A172 (cell line): ENCODE measurements at places on chromosomes 4 and X. TPM values are rescaled to one million over a fixed set of nuclear protein-coding genes. Genes with fewer than 3 reads are reported as not detected.

The KCNE5 gene
- not detected in 2 replicates for total RNA-seq

The SNCA gene
- total RNA-seq = not detected in 2 replicates

The FSTL5 gene
- 29.3 and 30.1 TPM in 2 replicates for total RNA-seq

The KIAA1210 gene
- 0.10 TPM in 1 of 2 replicates, not detected in the other for total RNA-seq

The ATP1B4 gene
- total RNA-seq = not detected in 2 replicates

The MAGEB17 gene
- 0.55 TPM in 1 of 2 replicates, not detected in the other for total RNA-seq

The MAGEA2B gene
- 0.77 TPM in 1 of 2 replicates, not detected in the other for total RNA-seq

The SYTL4 gene
- total RNA-seq = 5.4 and 5.7 TPM in 2 replicates

The ASB12 gene
- not detected in 2 replicates for total RNA-seq

The NXF2B gene
- 0.29 and 1.2 TPM in 2 replicates for total RNA-seq

The HTR2C gene
- 1.5 and 2.2 TPM in 2 replicates for total RNA-seq

The ADH6 gene
- not detected in 2 replicates for total RNA-seq

The CSAG2 gene
- not detected in 2 replicates for total RNA-seq

The IL9R gene
- 0.14 TPM in 1 of 2 replicates, not detected in the other for total RNA-seq

DNA sequence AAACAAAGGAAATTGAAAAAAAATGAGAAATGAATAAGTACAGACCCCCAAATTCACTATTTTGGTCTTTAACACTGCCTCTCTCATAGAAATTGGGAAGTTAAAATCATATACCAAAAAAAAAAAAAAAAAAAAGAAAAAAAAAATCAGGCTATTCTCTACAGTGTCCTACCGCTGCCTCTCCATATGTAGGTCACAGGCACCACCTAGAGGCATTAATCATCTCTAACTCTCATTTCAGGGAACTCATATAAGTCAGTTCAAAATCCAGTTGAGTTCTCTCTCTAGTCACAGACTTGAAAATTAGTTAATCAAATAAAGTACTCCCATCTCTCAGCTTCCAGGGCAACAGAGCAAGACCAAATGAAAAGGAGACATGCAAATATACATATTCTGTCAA is 47.9 kb downstream of the COX18 start:
- peak; percentile 7 for DNase-seq

- DNase-seq = no peak
Observed at GRCh38 chrX:15906041-15906943, 51.7 kb upstream of the AP1S2 start.

DNA sequence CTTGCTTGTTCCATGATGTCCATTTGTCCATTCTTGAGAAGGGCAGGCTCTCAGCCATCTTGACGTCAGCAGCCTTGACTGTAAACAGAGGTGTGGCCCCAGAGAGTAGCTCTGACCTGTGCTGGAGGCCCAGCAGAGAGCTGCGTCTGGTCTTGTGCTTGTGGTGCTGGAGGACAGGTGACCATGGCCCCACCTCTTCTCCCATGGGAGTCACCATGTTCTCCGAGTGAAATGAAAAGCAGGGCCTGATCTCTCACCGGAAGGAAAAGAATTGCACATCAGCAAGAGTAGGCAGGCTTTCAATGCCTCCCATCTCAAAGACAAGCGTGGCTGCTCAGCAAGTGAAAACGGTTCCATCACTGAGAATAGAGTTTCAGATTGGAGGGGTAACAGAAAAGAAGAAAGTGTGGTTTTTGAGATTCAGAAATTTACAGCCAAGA is 11.5 kb downstream of the PARM1 start:
- no peak for DNase-seq

DNA sequence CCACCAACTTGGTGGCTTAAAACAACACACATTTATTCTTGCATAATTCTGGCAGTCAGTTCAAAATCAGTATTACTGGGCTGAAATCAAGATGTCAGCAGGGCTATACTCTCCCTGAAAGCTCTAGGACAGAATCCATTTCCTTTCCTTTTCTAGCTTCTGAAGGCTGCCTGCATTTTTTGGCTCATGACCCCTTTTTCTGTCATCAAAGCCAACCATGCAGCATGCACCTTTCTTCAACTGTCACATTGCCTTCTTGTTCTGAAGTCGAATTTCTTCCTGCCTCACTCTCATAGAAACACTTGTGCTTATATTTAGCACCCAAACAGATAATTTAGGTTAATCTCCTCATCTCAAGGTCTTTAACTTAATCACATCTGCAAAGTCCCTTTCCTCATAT is 79.8 kb upstream of the PPP1R2C start:
- no peak for DNase-seq

GRCh38 chrX:133881007-133881406 is 104.4 kb downstream of the GPC3 start:
- DNase-seq = no peak

DNA sequence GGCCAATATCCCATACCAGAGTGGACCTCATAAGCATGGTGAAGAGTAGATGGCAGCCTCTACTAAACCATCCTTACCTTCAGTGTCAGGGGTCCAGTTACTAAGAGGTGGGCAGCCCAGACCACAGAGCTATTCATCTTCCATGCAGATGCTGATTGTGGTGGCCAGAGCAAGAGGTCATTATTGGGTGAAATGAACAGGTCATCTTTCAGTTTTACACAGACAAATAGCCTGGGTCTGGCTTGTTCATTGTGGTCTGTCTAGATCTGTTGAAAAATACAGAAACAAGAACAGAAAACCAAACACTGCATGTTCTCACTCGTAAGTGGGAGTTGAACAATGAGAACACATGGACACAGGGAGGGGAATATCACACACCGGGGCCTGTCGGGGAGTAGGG is 71.3 kb downstream of the PAK3 start:
- no peak for DNase-seq

DNA sequence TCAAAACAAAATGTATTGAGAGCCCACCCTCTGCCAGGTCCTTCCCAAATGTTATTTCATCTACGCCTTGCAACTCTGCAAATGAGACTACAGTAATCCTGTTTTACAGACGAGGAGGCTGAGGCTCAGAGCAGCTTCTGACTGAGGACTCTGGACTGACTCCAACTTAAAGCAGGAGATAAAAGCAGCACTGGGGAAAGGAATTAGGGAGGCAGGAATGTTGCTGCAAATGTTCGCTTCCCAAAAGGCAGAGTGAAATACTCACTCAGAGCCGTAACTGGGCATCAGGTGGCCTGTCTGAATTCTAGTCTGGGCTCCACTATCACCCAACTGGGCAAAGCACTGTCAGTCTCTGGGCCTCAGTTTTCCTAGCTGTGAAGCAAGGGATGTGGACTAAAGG is 94.7 kb upstream of the SRD5A3 start:
- no peak for DNase-seq

GRCh38 chr4:62275470-62275869 is 1075.3 kb downstream of the ADGRL3 start:
- no peak for DNase-seq

DNA sequence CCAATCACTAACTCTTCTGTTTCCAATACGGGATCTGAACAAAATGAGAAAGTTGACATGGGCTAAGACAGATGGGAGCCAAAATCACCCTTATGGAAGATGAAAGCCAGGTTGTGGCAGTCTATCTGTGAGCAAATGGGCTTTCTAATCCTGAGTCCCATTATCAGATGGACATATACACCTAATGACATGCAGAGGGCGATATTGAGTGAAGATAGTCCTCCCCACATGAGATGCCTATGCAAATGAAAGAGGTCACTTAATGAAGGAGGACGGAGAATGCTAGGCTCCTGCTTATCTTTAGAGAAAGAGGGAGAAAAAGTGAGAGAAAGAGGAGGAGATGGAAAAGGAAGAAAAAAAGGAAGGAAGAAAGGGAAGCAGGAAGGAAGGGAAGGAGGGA is 547.5 kb downstream of the NLGN4X start:
- no peak for DNase-seq

DNA sequence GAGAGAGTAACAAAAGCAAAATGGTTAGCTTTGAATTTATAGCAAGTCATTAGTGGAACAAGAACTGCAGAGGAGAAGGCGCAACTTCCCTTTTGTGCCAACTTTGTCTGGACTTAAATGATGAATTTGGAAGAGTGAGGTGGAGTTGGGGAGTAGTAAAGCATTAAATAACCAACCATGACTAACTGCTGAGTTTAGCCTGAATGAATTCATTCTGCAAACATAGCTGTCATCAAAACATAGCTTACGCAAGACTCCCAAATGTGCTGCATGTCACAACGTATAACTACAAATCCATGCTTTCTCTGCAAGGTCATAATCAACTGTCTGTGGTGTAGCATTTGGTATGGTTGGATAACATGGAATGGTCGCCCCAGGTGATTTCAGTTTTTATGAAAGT is 75.9 kb upstream of the RPL34 start:
- DNase-seq = no peak

- no peak for DNase-seq
Observed at GRCh38 chr4:176858839-176859238, 66.1 kb upstream of the VEGFC start.

- DNase-seq = peak; percentile 9
Observed at GRCh38 chrX:139194571-139195280, 335.8 kb upstream of the F9 start.

- no peak for DNase-seq
Observed at GRCh38 chrX:150929058-150929457, 30.6 kb upstream of the CD99L2 start.

GRCh38 chr4:88738180-88738579 is 40.6 kb upstream of the NAP1L5 start:
- DNase-seq = no peak

DNA sequence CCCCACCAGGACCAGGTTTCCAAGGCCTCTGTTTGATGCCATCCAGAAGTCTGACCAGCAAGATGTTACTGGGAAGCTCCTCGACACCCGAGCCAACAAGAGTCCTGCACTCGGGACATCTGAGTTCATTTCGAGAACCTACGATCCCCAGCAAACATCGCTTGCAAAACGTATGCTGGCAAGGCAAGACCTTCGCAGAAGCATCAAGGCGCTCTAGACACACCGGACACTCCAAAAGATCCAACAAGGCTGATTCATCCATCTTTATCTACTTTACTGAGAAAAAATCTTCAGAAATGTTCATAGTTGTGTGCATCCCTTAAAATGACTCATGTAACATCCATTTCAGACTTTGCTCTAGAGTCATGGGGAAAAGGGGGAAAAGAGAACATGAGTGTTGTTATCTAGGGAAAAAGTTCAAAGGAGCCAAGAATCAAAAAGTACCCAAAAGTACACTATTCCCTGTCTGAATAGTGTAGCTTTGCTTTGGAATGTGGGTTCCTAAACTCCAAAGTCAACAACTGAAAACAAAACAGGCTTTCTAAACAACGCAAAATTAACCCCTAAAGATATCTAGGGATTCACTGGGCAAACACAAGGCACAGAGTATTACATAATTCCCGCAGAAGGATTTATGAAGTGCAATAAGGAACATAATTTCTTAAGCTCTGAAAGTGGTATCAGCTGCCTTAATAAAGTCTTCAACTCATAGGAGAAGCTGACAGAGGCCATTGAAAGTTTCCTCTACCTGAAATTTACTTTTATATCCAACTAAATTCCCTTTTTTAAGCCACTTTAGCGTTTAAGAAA is 1.6 kb downstream of the SH3RF1 start:
- DNase-seq = peak; percentile 70

DNA sequence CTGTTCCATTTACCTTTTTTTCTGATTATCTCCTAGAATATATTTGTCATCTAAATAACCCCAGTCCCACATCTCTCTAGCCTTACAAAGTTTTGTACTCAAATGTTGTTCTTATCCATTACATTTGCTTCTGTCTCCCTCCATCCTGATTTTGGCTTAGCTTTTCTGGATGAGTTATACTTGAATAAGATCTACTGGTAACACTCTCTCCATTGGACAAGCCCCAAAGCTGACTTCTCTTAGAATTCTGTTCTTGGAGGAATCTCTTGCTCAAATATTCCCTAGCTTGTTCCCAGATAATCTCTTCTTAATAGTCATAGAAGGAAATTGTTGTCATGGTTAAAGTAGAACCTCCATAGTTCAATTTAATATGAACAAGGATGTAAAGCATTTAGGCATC is 115.5 kb upstream of the HS3ST1 start:
- no peak for DNase-seq

DNA sequence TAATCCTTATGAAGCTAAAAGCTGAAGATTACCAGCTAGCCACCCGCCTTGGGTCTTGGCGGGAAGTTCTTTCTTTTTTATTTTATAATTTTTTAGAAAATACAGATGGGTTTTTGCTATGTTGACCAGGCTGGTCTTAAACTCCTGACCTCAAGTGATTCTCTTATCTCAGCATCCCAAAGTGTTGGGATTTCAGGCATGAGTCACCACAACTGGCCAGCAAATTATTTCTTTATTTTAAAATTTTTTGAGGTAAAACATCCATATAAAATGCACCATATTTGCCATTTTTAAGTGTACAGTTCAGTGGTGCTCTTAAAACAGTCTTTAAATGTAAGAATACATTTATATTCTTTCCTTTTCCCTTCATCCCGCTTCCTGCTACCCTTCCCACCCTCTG is 40.6 kb upstream of the ANTXR2 start:
- no peak for DNase-seq

- DNase-seq = no peak
Observed at GRCh38 chrX:136215559-136215958, 35.6 kb downstream of the MAP7D3 start.

DNA sequence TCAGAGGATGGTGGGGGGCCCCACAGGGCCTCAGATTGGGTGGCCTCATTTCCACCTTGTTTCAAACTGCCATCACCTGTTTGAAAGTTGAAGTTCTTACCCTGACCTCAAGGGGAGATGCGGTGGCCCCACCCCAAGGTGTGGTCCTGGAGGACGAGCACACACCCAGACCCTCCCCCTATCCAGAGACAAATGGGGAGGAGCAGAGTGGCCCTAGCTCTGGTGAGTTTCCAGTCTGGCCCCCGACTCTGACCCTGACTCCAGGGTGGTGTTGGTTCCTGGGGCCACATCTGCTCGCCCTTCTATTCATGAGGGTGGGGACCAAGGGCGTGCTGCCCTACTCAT is 36.3 kb upstream of the ADRA2C start:
- no peak for DNase-seq

DNA sequence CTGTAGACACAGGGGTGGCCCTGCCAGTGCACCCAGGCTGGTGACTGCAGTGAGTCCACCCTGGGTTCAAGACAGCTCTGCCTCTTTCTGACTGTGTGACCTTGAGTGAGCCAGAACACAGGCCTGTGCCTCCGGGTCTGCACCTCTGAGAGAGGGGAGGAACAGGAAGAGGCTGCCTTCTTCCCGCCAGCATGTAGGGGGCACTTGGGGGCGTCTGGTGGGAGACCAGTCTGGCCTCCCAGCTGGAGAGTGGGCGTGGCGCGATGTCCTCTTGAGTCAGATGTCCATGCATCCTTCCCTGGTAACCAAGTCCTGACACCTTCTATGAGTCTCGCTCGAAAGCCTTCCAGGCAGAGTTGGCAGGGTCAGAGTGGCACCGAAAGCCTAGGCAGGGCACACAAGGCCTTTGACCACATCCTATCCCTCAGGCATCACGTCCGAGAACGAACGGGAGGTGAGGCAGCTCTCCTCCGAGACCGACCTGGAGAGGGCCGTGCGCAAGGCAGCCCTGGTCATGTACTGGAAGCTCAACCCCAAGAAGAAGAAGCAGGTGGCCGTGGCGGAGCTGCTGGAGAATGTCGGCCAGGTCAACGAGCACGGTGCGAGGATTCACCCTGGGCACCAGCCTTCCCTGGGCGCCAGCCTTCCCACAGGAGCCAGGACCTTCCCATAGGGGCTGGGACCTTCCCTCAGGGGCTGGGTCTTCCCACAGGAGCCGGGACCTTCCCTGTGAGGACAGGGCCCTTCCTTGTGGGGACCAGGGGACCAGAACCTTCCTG is 21.3 kb downstream of the WFS1 start:
- DNase-seq = no peak
